ENCODE measurements at places on chromosomes 3 and 15.

- DNase-seq = peak; percentile 84
These were observed 103.6 kb downstream of the APBA2 start for GRCh38 chr15:28989239-28989830.

DNA sequence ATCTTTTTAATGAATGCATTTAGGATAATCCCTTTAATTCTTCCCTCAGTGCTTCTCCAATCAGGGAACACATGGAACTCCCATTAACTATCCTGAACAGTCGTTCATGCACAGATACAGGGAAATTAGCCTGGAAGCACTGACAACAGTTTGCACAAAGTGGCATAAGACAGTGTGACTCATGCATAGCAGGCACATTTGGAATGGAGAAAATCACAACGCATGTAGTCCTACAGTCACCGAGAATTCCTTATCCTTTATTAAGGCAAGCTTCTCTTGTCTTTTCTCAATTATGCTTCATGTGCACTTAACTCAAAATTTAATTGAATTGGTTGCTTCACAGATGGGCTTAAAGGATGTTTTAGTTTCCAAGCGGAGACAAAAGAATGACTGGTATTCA, 155.0 kb upstream of the CRBN start:
- peak; percentile 19 for DNase-seq

- no peak for DNase-seq
These were observed 133.7 kb downstream of the FOXB1 start for GRCh38 chr15:60137711-60138396.

- DNase-seq = no peak
These were observed 723.9 kb upstream of the NR2F2 start for GRCh38 chr15:95606551-95606950.

DNA sequence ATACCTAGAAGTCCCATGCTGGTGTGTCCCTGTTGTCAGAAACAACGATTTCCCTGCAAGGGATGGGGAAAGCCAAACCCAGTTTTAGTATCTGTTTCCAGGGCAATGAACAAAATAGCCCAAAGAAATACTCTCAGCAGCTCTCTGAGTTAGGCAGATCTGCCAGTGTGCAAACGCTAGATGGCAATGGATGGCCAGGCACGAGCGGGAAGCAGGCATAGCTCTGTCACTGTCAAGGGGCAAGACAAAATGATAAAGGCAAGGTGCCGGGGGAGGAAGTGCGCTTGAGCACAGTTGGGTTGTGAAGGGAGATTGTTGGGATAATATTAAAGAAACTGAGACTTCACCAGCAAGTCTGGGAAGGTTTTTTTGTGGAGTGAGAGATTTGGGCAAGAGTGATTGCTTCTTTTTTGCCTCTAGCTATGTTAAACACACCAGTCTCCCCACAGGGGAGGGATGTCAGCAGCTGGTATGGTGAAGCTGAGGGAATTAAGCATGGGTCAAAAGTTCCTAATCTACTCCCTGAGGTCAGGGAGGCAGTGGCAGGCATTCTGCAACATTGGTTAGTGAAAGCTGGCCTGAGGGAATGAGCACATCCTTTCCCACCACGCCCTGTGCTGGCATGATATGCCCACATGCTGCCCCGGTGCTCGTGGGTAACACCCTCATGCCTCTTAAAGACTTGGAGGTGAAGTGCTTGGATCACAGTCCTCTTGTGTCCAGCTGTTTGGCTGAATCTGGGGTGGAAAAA, 117.5 kb downstream of the PDCD6IP start:
- DNase-seq = peak; percentile 61

- no peak for DNase-seq
These were observed 35.1 kb downstream of the DAZL start for GRCh38 chr3:16570113-16570512.

GRCh38 chr3:172711454-172711795, 558 bp upstream of the NCEH1 start:
- DNase-seq = no peak

GRCh38 chr15:78933823-78934654, 10.8 kb downstream of the CTSH start:
- DNase-seq = peak; percentile 59

- DNase-seq = no peak
These were observed 41.0 kb downstream of the ABHD2 start for GRCh38 chr15:89129123-89129815.

GRCh38 chr3:122355612-122356011, 27.4 kb downstream of the MIX23 start:
- DNase-seq = no peak

GRCh38 chr3:55770077-55770476, 283.0 kb upstream of the WNT5A start:
- no peak for DNase-seq

Data from eye (tissue), 1 donor.